Breast epithelium (tissue), 4 donors: ENCODE measurements at places on chromosomes 3 and 15.

- no peak for DNase-seq
Measured at GRCh38 chr3:13637311-13637891, 88.5 kb downstream of the FBLN2 start.

GRCh38 chr15:57158589-57158988 is 217.7 kb upstream of the CGNL1 start:
- no peak for DNase-seq

GRCh38 chr15:39157882-39158281 is 423.0 kb upstream of the THBS1 start:
- no peak for DNase-seq

- DNase-seq: no peak
Measured at GRCh38 chr15:67918205-67918861, 78.5 kb upstream of the RNU6-1 start.

DNA sequence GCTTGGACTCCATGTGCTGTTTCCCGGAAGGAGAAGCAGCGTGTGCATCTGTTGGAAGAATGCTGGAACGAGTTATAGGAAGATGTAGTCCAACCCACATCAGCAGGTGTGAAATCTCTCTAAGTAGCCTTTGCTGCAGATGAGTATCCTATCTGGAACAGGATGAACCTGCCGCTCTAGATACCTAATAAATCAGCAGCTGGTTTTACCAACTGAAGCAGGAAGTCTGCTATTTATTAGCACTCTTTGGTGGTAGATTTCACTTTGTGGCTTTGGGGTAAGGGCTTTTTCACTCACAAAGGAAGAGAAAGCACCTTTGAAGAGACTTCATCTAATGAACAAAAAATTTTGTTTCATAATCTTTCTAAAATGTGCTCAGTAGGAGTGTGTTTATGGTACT is 66.4 kb downstream of the DCUN1D1 start:
- DNase-seq: no peak

- DNase-seq: no peak
Measured at GRCh38 chr3:15496341-15496664, 25.2 kb downstream of the COLQ start.

DNA sequence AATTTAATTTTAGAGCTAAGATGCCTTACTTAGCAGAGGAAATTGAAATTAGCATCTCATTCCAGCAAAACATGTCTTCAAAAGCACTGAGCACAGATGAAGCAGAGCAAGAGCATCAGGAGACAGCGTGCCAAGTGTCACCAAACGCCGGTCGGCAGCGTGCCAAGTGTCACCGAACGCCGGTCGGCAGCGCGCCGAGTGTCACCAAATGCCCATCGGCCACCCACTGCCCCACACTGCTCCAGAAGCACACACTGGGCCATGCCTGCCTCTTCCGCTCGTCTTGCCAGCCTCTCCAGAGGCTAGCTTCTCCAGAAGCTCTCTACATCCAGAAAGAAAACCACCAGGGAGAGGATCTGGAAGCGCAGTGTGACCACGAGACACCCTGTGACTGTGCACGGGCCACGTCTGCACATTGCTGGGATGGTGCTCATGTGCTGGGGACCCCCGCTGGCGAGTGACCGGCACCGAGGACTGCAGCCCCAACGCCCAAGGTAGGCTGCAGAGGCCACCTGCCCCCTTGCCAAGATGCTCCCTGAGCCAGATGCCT is 37.8 kb downstream of the CYFIP1 start:
- DNase-seq: no peak

- DNase-seq: no peak
Measured at GRCh38 chr3:13123765-13124164, 50.5 kb upstream of the IQSEC1 start.

- no peak for DNase-seq
Measured at GRCh38 chr3:183653209-183654064, 18.0 kb downstream of the KLHL24 start.

DNA sequence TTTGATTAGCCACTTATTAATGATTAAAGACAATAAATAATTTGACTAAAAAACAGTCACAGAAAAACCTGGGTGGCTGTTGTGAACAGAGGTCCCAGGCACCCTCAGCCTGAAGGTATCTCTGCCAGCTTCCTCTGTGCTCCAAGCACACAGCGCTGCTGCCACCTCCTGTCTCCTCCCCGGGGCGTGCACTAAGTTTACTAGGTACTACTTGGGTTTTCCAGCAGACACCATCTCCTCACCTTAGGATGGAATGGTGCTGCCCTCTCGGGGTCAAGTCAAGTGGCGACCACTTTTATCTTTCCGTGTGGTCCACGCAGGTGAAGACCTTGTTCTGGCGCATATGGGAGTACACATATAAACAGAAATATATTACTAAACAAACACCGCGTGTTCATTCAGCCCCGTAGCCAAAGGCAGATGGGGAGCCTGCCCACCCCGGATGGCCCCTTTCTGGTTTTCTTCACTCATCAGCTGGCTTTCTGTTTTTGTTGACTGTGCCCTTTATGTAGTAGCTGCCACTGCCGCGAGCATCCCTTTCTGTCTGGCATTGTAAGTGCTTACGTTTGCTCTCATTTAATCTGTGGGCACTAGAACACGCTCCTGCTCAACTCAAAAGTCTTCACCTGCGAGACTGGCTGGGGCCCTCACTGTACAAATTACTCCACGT is 128.0 kb downstream of the LRIG1 start:
- DNase-seq: no peak

- DNase-seq: no peak
Measured at GRCh38 chr15:98876451-98877369, 130.9 kb downstream of the PGPEP1L start.

GRCh38 chr3:100880845-100881244 is 112.4 kb downstream of the ABI3BP start:
- DNase-seq: no peak

GRCh38 chr15:78950902-78951840 is 6.3 kb upstream of the CTSH start:
- no peak for DNase-seq
